Right atrium auricular region (tissue), 2 donors: ENCODE measurements at places on chromosomes 12 and 14.

DNA sequence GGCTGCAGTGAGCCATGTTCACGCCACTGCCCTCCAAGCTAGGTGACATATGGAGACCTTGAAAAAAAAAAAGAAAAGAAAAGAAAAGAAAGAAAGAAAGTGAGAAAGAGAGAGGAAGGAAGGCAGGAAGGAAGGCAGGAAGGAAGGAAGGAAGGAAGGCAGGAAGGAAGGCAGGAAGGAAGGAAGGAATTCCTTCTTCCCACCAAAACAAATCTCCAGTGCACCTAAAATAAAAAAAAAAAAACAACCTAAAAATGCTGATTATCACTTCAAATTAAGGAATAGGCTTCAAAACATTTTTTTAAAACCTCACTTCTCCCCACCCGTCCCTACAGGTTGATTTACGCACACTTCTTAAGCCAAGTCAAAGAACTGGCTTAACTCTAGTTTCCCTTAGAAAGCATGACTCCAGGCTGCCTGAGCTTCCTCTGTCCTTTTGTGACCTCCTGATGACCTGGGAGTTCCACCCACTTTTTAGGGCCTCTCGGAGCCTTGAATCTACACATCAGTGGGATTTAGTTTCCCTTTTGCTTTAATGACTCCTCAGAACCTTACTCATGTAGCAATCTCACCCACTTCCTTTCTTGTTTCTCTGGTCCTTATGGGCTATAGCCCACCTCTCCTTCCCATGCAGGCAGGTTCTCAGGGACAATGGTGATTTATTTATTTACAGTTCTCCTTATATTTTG is 18.6 kb downstream of the DUSP6 start:
- no peak for DNase-seq

DNA sequence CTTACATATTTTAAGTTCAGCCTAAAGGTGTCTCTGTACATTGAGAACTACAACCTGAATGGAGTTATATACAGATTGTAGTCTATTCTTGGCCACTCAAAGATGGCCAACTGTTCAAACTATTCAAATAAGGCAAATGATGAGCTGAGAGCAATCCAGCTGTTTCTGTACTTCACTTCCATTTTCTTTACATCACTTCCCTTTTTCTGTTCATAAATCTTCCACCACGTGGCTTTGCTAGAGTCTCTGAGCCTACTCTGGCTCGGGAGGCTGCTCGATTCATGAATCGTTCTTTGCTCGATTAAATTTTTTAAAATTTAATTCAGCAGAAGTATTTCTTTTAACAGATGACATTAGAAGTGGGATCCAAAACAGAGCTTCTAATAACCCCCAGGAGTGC is 879.7 kb downstream of the GALC start:
- DNase-seq, result no peak

DNA sequence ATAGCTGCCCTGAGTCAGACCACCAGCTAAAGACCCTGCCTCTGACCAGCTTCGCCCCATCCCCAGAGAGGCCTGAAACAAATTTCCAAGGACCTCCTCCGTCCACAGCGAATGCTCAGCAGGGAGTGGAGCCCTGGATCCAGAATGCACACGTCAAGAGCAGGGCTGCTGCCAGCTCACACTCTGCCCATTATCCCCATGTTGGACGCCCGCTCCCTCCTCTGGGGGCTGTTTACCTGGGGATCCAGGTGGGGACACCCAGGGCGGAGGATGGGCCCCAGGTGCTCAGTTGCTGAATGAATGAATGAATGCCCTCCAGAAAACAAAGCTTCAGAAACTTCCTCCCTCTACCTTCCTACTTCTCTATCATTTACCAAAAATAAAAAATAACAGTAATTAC is 18.1 kb downstream of the BCL11B start:
- no peak for DNase-seq

DNA sequence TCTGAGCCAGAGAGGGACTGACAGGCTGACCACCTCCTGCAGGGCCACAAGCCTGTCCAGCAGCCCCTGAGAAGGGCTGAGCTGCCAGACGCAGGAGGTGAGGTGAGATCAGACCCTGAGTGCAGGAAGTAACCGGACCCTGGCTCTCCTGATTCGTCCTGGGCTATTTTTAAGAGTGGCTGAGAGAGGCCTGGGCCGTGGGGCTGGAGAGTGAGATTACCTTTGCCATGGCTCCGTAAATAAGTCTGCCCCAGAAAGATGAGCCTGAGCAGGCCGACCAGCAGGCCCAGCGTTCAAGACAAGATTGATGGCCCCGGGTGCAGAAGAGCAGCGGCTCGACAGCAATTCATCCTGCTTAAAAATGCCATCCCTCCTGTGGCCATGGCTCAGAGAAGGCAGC is 54.2 kb downstream of the SPTB start:
- no peak for DNase-seq

GRCh38 chr14:103273145-103273744 is 60.8 kb upstream of the EIF5 start:
- DNase-seq, result no peak

GRCh38 chr12:59087077-59087673 is 166.9 kb upstream of the LRIG3 start:
- no peak for DNase-seq

DNA sequence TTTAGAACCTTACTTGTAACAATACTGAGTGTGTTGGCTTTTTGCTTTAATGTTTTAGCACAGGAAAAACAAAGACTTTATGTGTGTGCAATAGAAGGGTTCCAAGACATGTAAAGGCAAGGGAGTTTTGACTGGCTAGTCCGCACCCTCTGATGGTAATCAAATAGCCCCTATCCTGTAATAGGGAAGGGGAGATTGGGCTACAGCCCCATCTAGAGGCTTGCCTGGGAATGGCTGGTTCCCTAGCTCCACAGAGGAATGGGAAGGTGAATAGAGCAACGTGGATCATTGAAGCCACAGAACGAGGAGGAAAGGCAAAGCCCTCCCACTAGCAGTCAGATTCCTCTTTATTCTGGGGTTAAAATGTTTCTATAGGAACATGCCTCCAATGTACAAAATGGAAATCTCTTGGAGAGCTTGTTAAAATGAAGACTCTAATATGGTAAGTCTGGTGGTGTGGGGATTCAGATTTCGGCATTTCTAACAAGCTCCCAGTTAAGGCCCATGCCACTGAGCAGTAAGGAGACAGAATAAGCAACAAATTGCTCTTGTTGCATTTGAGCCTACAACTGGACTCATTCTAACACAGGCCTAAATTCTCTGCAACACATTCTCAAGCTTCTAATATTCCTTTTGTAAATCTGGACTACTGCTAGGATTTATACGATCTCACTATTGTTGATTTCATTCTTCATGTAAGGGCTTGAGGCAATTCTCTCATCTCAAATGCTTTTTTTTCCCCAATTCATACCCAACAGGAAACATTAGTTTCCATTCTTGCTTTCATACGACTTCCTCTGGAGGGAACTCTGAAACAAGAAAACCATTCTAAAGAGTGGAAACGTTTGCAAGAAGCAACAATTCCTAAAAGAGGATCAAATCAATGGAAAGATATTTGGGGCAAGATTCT is 57.1 kb downstream of the NIN start:
- no peak for DNase-seq

DNA sequence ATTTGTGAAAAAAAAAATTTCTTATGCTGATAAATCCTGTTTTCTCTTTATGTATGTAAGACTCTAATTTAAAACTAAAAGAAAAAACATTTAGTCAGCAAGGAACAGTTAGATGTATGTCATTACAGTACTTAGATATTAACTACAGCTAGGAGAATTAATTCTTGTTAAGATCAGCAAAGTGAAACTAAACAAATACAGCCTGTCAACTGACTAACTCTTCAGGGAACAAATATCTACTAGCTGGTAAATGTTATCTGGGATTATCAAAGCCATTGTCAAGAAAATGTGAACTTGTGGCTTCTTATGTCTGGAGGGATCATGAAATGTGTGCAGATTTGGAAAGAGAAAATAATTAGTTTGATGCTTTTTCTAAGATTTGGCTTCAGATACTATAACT is 27.5 kb downstream of the MGAT4C start:
- no peak for DNase-seq

GRCh38 chr12:103178366-103179080 is 221.0 kb downstream of the ASCL1 start:
- DNase-seq, result no peak

DNA sequence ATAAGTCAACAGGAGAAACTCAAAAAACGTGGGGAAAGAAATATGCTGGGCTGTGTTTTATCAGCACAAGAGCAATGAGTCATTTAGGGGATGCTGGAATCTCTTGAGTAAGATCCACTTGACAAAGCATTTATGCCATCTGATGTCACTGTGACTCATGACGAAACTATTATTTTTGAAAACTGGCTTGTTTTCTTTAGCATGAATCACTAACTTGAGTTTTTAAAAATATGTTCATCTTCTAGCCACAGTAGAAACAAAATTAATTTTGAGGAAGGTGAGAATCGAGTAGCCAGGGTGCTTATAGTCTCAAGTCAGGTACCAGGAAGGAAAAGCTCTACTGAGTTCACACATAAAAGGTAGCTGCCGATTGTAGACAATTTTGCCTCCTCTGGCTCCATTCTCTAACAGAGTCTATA is 456.2 kb upstream of the MGAT4C start:
- no peak for DNase-seq

- no peak for DNase-seq
Measured at GRCh38 chr12:75747572-75748021, 236.2 kb upstream of the KRR1 start.

DNA sequence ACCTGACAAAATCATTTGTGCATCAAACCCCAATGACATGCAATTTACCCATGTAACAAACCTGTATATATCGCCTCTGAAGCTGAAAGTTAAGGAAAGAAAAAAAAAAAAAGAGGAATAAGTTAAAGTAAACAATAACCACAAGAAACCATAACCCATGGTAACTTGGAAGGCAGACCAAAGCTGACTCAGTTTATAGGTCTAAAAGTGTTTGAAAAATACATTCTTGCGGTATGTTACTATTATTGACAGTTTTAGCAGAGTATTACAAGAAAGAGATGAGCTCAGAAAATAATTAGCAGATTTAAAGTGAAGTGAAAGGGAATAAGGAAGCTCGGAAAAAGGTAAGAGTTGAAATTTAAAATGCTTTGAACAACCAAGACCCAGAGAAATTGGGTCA is 34.4 kb upstream of the MGAT4C start:
- DNase-seq, result no peak

DNA sequence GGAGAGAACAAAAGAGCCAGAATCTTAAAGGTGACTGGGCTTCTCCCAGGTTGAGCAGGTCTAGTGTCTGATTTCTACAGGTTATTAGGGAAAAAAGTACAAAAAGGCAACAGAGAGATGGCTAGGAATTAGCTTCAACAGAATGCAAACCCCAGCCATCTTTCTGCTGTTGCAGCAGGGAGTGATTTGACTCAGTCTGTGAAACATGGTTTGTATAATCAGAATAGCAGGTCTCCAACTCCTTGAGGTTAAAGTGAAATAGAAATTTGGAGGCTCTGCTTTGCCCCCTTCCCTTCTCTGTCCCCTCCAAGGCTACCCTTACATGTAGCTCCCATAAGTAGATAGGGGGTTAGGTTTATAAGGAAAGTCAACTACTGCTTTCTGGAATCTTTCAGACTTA is 105.8 kb downstream of the AKAP6 start:
- no peak for DNase-seq

DNA sequence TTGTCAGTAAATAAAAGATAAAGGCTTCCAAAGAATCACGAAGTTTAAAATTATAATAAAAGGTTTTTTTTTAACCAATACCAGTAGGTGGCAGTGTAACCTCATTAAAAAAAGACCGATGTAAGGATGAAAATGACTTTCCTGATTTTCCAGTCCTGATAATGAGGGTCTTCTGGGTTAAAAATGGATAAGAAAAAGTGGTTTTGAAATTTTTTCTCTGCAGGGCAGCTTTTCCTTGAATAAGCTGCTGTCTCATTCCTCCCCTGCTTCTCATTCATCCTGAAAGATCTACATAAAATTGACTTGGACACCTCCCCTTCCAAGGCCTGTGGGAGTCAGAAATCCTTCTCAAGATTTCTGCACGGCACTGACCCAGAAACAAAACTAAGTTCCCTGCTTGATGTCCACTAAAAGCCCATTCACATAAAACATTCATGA is 58.9 kb upstream of the FBXO33 start:
- DNase-seq, result no peak

DNA sequence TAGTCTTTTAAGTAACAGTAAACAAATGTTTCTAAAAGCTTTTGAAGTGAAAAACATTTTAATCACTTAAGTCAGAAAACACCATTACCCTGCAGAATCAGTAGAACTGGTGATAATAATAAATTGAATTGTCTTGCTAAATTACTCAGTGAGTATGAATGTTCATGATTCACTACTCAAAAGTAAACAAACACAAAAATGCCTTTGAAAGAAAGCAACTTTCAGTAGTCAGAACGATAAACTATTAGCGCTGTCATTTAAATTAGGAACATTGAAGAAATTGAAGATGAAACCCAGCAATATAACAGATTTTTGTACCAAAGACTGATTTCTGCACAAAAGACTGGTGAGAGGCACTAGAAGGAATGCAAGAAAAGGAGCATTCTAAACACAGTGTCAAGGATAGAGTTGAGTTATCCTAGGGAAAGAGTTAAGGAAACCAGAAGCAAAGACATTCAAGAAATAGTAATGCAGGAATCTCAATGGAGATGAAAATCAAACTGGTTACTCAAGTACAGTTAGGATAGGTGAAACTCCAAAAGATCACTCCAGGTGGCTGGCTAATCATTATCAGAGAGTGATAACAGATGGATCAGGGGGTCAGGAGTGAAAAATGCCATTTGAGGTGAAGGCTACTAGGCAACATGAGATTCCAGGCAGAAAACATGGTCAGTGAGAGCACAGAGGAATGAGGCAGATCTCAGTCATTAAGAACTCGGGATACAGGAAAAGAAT is 77.4 kb upstream of the ALG10 start:
- DNase-seq, result no peak

GRCh38 chr14:53715193-53715721 is 241.4 kb downstream of the BMP4 start:
- no peak for DNase-seq

DNA sequence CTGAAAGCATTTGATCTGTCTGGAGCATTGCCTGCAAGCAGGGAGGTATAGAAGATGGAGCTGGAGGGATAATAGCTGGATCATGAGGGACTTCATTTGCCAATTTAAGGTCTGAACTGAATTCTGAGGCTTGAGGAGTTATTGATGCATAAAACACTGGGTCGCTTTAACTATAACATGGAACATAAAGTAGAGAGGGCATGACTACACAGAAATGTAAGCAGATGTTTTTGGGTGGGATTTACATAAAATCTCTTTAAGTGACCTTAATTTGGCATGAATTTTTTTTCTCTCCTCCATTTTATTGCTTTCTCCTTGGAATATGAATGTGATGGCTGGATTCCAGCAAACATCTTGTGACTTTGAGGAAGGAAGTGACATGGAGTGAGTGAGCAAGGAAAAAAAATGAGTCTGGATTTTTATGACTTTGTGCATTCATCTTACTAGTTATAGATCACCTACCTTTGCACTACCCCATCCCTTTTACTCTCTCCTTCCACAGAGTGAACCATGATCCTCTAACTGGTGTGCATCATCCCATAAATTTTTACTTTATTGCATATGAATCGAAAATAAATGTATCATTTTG is 356.0 kb downstream of the DUSP6 start:
- DNase-seq, result no peak

GRCh38 chr12:48070731-48071130 is 35.1 kb downstream of the SENP1 start:
- DNase-seq, result no peak
